ENCODE measurements at places on chromosomes 13 and 19. TPM values are rescaled to one million over a fixed set of nuclear protein-coding genes. Genes with fewer than 3 reads are reported as not detected.

EFNA2 gene
- total RNA-seq = not detected

SIGLEC5 gene
- total RNA-seq = 1.8 TPM

CPB2 gene
- total RNA-seq = not detected

KRTDAP gene
- not detected for total RNA-seq

- no peak for DNase-seq
These were observed 263.7 kb downstream of the SLITRK6 start for GRCh38 chr13:85535316-85536084.

GRCh38 chr19:1932395-1932794 is 8.6 kb upstream of the CSNK1G2 start:
- DNase-seq = no peak
